Central memory CD4-positive, alpha-beta T cell (primary cell): ENCODE measurements at places on chromosomes 13 and 19.

DNA sequence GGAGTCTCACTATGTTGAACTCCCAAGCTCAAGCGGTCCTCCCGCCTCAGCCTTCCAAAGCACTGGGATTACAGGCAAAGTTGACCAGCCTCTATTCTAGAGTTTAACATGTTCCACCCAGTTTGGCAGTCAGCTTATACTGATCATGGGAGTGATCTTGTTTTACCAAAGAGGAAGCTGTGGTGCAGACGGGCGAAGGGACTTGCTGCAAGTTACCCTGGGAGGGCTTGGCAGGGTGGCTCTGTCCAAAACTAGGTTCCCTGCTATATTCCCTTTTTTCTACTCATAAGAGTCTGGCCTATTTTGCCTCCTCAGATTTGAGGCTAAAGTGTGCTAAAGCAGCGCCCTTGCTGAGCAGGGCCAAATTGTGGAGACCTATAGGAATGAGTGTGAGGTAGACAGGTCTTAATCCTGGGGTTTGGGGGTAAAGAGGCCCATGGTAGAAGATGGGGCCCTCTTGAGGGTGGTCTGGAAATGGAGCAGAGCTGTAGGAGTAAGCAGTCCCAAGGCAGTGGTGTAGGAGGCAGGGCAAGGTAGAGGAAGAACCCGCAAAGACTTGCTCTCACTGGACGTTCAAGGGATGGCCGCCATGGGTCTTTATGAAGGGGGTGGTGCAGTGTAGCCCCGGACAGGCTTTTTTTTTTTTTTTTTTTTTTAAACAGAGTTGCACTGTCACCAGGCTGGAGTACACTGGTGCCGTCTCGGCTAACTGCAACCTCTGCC, 3.3 kb downstream of the RPS19 start:
- DNase-seq = no peak

GRCh38 chr13:30895773-30896172, 10.3 kb upstream of the MEDAG start:
- DNase-seq = no peak

DNA sequence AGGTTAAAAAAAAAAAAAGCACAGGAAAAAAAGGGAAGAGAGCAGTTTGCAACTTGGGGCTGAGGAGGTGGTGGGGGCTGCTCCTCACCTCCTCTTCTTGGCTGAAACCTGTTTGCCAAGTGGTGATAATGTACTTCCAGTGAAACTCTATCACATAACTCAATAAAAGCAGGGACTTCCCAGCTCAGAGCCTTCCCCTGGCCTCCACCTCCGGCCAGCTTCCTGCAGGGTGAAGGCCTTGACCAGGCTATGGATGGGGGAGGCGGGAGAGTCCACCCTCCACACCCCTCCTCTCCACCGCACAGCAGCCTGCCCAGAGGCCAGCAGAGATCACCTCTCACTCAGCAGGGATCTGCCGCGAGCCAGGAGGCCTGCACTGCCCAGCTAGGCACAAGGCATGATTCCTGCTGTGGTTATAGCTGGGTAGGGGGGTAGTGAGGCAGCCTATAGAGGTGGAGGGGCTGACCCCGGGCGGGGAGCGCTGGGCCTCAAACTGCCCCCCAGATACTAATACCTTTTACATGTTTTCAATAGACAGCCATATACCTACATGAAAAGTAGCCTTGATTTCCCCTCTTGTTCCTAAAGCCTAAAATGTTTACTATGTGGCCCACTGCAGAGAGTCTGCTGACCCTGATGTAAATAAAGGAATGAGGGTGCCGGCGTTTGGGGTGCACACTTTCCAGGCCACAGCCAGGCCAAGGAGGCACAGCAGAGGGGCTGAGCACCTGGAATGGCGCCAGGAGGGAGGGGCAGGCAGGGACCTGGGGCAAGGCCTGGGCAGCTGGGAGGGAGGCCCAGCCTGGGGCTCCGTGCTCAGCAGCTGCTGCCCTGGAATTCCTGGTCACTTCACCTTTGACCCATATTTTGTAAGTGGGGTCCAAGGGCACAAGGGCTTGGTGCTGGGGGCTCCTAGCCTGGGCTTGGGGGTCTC, 10.3 kb downstream of the ZNF787 start:
- DNase-seq = no peak

DNA sequence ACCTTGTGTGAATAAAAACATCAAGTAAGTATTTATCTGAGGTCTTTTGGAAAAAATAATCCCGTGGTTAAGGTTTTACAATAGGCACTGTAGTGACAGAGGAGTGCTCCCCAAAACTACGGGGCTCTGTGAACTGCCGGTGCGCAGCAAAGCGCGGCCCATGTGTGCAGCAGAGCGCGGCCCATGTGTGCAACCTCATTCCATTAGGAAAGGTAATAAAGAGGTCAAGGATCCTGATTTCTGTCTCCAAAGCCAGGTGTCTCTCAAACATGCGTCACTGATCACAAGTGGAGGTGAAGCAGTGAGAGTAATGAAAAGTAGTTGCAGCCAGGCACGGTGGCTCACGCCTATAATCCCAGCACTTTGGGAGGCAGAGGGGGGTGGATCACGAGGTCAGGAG, 58.7 kb downstream of the MRPL57 start:
- no peak for DNase-seq

DNA sequence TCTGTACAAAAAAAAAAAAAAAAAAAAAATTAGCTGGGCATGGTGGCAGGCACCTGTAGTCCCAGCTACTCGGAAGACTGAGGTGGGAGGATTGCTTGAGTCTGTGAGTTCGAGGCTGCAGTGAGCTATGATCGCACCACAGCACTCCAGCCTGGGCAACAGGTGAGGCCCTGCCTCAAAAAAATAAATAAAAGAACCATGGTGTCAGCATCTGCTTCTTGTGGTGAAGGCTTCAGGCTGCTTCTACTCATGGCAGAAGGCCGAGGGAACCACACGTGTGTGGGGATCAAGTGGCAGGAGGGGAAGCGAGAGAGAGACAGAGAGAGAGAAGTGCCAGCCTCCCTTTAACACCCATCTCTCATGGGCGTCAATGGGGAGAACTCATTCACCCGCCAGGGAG, 13.5 kb downstream of the BCL3 start:
- DNase-seq = no peak

GRCh38 chr13:31286930-31287329, 87.2 kb downstream of the B3GLCT start:
- DNase-seq = no peak

- no peak for DNase-seq
Observed at GRCh38 chr19:48121909-48122371, 11.3 kb upstream of the PLA2G4C start.

GRCh38 chr13:65638572-65639168, 1591.5 kb downstream of the PCDH9 start:
- no peak for DNase-seq

DNA sequence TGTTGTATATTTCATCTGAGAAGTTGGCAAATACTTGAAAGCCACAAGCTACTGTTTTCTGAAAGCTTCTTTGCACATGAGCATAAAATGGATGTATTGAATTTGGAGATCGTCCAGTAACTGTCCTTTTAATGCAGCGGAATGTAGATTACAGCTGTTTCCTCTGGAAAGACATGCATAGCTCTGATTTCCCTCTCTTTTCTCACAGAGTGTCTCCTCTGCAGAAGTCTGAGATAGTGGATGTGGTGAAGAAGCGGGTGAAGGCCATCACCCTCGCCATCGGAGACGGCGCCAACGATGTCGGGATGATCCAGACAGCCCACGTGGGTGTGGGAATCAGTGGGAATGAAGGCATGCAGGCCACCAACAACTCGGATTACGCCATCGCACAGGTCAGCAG, 283.0 kb downstream of the SHISA2 start:
- DNase-seq = no peak

DNA sequence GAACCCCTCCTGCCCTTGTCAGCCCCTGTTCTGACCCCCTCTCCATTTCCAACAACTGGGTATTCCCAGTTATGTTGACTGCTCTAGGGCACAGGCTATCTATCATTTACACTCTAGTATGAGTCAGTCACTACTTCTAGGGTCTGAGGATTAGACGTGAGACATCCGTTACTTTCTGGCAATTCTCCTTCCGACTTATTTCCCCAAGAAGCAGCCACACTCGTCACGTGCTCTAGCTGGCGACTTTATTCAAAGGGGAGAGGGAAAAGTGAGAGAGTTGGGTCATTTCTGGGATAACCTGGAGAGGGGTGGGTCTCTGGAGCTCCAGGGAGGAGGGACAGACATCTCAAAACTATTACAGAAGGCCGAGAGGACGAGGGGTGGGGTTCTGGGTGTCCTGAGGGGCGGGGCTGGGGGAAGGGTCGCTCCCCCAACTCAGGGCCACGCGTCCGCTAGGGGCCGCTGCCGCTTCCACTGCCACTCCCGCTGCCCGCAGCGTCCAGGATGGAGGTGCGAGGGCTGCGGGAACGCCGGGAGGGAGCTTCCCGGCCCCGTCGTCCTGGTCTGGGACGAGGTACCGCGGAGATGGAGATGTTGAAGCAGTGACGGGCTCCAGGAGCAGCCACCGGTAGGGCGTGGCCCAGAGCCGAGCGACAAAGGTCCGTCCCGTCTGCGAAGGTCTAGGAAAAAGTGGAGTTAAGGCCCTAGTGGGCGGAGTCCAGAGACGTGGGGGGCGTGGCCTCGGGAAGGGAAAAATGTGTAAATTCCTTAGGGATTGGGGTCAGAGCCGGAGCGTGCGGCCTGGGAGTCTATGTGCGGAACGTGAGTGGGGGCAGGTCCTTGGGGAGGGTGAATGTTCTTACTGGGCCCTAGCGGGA, 8.9 kb downstream of the RTBDN start:
- no peak for DNase-seq

DNA sequence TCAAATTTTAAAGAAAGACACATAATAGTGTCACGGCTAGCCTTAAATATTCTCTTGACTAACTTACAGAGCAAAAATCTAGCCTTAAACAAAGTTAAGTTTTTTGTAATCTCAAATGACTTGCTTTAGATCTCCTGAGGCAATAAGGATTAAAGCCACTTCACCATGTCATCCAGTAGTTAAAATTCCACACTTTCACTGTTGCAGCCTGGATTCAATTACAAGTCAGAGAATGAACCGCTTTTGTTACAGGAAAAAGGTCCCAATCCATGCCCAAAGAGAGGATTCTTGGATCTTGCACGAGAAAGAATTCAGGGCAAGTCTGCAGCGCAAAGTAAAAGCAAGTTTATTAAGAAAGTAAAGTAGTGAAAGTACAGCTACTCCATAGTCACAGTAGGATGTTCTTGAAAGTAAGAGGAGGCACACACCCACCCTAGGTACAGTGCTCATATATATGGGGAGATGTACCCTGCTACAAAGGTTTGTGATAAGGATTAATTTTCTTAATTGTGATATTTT, 34.6 kb upstream of the CD177 start:
- DNase-seq = no peak

GRCh38 chr13:53098455-53098854, 69.8 kb downstream of the OLFM4 start:
- DNase-seq = no peak

DNA sequence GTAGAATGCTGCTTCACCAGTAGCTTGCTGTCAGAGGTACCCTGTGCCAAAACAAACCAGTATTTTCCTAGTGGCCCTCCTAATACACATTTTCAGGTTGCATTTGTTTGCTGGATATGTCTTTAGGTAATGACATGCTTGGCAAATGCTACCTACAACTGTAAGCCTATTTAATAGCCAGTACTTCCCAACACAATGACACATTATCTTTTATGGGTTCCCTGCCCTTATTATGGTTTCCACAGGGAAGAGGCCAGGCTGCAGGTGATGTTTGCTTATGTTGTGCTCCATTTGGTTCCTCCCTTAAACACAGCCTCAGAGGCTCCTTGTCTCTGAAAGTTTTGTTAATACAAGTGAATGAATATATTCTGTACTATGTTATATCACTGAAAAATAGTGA, 24.7 kb downstream of the FRY start:
- DNase-seq = no peak

- DNase-seq = peak; percentile 72
Observed at GRCh38 chr19:17282488-17283125, 906 bp downstream of the ANKLE1 start.
